ENCODE measurements at places on chromosomes 12 and 14.

DNA sequence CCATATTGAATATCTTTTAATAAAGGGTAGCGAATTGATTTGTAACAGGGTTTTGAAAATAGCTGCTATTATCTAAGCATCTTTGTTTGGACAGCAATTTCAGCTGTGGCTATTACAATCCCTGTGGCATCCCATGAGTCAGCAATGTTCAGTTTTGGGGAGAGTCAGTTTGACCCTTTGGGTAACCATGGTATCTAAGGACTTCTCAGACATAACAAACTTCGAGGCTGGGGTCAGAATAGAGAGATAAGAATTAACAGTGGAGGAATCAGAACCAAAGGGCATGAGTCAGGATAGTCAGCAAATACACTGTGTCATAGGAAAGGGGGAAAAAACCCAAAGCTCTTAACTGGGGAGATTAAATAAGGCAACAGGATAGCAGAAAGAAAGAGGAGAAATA is 11.7 kb upstream of the PTHLH start:
- H3K27me3 ChIP-seq = no peaks in the 10 kb centered on the region
- H3K4me3 ChIP-seq = no peak overlapping the region
- no peaks in the 10 kb centered on the region for H3K36me3 ChIP-seq
- no peak for DNase-seq

- peak; percentile 49 for DNase-seq
- no peak overlapping the region for H3K4me3 ChIP-seq
- no peaks in the 10 kb centered on the region for H3K27me3 ChIP-seq
These were observed 211.6 kb upstream of the SFSWAP start for GRCh38 chr12:131499160-131499863.

GRCh38 chr14:91419044-91419397 is 1.4 kb upstream of the CCDC88C start:
- H3K36me3 ChIP-seq = no peaks in the 10 kb centered on the region
- H3K4me1 ChIP-seq = peaks cover 5% of the 10 kb centered on the region

GRCh38 chr12:67925552-67925951 is 63.7 kb upstream of the IFNG-AS1 start:
- H3K36me3 ChIP-seq = no peaks in the 10 kb centered on the region
- DNase-seq = no peak
- no peaks in the 10 kb centered on the region for H3K27me3 ChIP-seq
- no peak overlapping the region for H3K4me3 ChIP-seq

- H3K27me3 ChIP-seq = no peaks in the 10 kb centered on the region
- H3K4me3 ChIP-seq = no peak overlapping the region
- no peaks in the 10 kb centered on the region for H3K36me3 ChIP-seq
- no peak overlapping the region for H3K27ac ChIP-seq
- no peak for DNase-seq
- no peaks in the 10 kb centered on the region for H3K4me1 ChIP-seq
These were observed 96.1 kb downstream of the PPHLN1 start for GRCh38 chr12:42421844-42422779.

- no peak overlapping the region for H3K27ac ChIP-seq
- no peak overlapping the region for H3K4me3 ChIP-seq
- no peaks in the 10 kb centered on the region for H3K36me3 ChIP-seq
- no peaks in the 10 kb centered on the region for H3K4me1 ChIP-seq
These were observed 648 bp downstream of the ERP27 start for GRCh38 chr12:14937689-14938088.

DNA sequence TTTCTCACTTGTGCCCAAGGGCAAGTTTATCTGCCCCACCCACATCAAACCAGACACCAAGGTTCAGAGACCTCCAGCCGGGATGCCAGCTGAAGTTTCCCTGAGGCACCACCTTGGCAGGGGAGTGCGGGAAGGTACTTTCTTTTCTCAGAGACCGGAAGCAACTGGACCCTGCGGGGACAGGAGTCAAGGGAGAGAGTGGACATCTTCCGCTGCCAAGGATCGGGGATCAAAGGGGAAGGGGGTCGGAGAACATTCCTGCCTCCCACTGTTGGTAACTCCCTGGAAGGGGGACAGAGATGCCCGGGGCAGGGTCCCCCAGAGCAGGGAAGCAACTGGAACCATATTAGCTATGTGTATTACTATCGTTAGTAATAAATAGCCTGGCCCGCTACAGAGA is 161.8 kb downstream of the DICER1 start:
- no peak overlapping the region for H3K4me3 ChIP-seq
- no peak overlapping the region for H3K27ac ChIP-seq
- DNase-seq = no peak
- H3K4me1 ChIP-seq = no peaks in the 10 kb centered on the region
- no peaks in the 10 kb centered on the region for H3K36me3 ChIP-seq
- H3K27me3 ChIP-seq = no peaks in the 10 kb centered on the region

- H3K36me3 ChIP-seq = no peaks in the 10 kb centered on the region
- H3K4me1 ChIP-seq = no peaks in the 10 kb centered on the region
- no peak for DNase-seq
- H3K27me3 ChIP-seq = no peaks in the 10 kb centered on the region
- H3K27ac ChIP-seq = no peak overlapping the region
These were observed 246.4 kb downstream of the RPL10L start for GRCh38 chr14:46404865-46405811.

DNA sequence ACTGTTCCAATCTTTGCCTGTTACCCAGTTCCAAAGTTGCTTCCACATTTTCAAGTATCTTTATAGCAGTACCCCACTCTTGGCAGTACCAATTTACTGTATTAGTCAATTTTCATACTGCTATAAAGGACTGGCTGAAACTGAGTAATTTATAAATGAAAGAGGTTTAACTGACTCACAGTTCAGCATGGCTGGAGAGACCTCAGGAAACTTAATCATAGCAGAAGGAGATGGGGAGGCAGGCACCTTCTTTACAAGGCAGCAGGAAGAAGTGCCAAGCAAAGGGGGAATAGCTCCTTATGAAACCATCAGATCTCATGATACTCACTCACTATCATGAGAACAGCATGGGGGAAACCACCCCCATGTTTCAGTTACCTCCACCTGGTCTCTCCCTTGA is 215.0 kb downstream of the SNAPC1 start:
- no peak for DNase-seq
- no peak overlapping the region for H3K4me3 ChIP-seq
- no peaks in the 10 kb centered on the region for H3K4me1 ChIP-seq
- H3K27ac ChIP-seq = no peak overlapping the region

GRCh38 chr12:76391461-76391860 is 43.2 kb upstream of the BBS10 start:
- no peak overlapping the region for H3K4me3 ChIP-seq
- H3K36me3 ChIP-seq = no peaks in the 10 kb centered on the region
- no peak overlapping the region for H3K27ac ChIP-seq
- no peaks in the 10 kb centered on the region for H3K27me3 ChIP-seq

GRCh38 chr12:131635491-131636122 is 75.3 kb upstream of the SFSWAP start:
- no peaks in the 10 kb centered on the region for H3K36me3 ChIP-seq
- H3K4me3 ChIP-seq = no peak overlapping the region
- H3K4me1 ChIP-seq = no peaks in the 10 kb centered on the region
- H3K27ac ChIP-seq = no peak overlapping the region

- no peak for DNase-seq
- no peak overlapping the region for H3K27ac ChIP-seq
- no peaks in the 10 kb centered on the region for H3K4me1 ChIP-seq
- no peaks in the 10 kb centered on the region for H3K36me3 ChIP-seq
These were observed 1209.8 kb downstream of the FLRT2 start for GRCh38 chr14:86739761-86740160.
